ENCODE measurements at places on chromosomes 16 and 17.

DNA sequence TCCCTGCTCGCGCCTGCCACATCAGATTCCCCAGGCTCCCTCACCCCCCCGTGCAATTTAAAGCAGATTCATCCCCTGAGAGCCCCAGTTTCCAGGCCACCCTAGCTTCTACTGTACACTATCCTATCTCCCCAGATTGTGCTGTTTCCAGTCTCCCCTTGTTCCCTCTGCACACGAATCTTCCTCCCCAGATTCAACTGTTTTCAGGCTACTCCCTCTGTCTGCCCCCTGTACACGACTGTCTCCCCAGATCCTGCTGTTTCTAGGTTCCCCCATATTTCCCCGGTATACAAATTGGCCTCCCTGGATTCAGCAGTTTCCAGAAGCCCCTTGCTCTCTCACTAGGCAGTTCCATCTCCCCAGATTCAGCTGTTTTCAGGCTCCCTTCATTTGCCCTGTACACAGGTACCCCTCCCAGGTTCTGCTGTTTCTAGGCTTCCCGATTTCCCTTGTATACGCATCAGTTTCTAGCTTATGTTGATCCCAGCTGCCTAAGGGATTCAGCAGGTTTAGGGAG is 22.9 kb downstream of the COPZ2 start:
- no peak for DNase-seq

GRCh38 chr17:76840884-76841775 is 27.1 kb upstream of the MGAT5B start:
- DNase-seq = no peak

DNA sequence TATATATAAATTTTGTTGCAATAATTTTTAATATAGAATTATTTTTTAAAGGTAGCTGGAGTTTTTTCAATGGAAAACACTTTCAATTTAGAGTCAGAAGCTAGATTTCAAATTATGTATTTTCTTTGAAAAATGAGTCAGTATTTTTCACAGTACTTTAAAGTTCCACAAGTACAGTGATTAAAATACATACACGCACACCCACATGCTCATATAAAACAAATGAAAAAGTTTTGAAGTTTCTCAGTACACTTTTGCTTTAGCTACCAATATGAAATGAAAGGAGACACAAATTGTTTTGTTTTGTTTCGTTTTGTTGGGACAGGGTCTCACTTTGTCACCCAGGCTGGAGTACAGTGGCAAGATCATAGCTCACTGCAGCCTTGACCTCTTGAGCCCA is 98.6 kb downstream of the CYB561 start:
- DNase-seq = no peak

DNA sequence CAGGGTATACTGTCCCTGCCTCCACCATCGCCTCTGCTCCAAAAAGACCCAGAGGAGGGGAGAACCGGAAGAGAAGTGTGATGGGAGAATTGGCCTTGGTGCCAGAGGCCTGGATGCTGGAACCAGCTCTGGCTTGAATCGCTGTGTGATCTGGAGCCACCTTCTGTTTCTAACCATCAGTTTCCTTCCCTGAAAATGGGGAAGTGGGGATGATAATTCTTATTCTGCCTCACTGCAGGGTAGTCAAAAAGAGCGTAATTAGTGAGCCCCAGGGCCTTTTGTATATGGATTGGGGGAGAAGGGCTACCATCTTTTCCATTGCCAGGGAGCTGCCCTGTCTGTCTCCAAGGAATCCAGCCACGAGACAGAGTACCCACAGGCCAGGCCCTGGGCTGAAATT is 52.2 kb downstream of the CCT6B start:
- DNase-seq = no peak

- DNase-seq = no peak
Measured at GRCh38 chr16:82652826-82653225, 26.1 kb downstream of the CDH13 start.

DNA sequence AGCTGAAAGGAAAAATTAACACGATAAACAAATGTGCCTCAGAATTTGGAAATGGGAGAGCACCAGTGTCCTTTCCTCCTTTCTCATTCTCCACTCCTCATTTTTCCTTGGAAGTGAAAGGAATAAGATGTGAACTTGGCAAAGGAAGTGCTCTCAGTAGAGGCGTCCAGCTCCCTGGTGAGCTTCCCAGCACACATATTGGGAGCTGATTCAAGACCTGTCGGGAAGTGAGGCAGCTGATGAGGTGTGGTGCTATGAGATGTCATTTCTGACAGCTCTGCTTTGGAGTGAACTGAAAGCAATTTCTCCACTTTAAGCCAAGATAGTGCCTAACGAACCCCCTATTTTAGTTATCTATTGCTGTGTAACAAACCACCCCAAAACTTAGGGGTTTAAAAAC is 238.5 kb upstream of the IRX3 start:
- no peak for DNase-seq

GRCh38 chr17:28532050-28532960 is 20.1 kb downstream of the UNC119 start:
- no peak for DNase-seq

GRCh38 chr16:89431158-89431584 is 59.2 kb downstream of the ANKRD11 start:
- no peak for DNase-seq

GRCh38 chr17:21168555-21168865 is 41.7 kb downstream of the DHRS7B start:
- DNase-seq = no peak

GRCh38 chr16:2829501-2830354 is at the start of gene ZG16B:
Gene ZG16B, plus strand, starts transcription at chr16:2830303. Its CDS starts 139 bp downstream, at chr16:2830442.
- DNase-seq = no peak

DNA sequence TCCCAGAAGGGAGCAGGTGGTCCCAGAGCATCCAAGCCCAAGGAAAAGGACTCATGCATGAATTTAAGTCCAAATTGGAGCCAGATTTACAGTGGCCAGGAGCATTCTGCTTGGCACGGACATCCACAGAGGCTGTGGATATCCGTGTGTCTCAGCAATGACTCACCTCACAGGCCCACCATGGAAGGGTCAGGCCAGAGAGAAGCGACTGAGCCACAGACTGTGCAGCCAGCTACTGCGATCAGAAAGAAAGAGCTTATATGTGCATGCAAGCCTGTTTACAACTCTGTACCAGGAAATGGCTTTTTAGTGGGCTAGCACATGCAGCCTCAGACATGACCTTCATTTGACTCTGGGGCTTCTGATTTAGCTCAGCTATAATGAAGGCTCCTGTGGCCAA is 231.0 kb downstream of the C16orf95 start:
- no peak for DNase-seq

GRCh38 chr16:87945351-87946042 is 5.7 kb upstream of the BANP start:
- DNase-seq = no peak

- DNase-seq = no peak
Measured at GRCh38 chr16:89344458-89344834, 126.9 kb downstream of the ZNF778 start.

- no peak for DNase-seq
Measured at GRCh38 chr16:67378642-67379041, 14.7 kb downstream of the TPPP3 start.

DNA sequence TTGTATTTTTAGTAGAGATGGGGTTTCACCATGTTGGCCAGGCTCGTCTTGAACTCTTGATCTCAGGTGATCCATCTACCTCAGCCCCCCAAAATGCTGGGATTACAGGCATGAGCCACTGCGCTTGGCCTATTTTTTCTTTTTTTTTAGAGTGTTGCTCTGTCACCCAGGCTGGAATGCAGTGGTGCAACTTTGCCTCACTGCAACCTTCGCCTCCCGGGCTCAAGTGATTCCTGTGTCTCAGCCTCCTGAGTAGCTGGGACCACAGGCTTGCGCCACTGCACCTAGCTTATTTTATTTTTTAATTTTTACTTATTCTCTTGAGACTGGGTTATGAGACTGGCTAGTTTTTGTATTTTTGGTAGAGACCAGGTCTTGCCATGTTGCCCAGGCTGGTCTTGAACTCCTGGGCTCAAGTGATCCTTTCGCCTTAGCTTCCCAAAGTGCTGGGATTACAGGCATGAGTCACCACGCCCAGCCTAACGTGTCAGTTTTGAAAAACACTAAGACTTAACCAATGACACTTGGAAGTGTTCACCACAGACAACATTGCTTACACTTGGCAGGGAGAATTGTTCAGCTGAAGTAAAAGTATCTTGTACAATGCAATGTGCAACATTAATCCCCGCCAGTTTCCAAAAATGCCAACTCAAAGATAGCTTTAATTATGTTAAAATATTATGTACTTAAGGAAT is 26.9 kb downstream of the ATAD5 start:
- DNase-seq = no peak

DNA sequence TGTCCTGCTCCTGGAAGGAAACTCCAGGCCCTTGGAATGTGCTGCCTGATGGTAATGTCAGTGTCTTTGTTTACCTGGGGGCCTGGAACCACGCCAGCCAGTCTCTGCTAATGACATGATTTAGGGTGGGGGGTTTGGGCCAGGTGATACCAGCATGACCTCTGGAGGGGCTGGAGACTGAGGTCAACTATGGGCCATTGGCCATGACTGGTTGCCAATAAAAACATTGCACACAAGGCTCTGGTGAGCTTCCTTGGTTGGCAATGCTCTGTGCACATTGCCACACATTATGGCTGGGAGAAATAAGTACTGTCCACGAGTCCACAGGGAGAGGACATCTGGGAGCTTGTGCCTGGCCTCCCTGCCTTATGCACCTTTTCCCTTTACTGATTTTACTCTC is 52.5 kb downstream of the LITAF start:
- no peak for DNase-seq

DNA sequence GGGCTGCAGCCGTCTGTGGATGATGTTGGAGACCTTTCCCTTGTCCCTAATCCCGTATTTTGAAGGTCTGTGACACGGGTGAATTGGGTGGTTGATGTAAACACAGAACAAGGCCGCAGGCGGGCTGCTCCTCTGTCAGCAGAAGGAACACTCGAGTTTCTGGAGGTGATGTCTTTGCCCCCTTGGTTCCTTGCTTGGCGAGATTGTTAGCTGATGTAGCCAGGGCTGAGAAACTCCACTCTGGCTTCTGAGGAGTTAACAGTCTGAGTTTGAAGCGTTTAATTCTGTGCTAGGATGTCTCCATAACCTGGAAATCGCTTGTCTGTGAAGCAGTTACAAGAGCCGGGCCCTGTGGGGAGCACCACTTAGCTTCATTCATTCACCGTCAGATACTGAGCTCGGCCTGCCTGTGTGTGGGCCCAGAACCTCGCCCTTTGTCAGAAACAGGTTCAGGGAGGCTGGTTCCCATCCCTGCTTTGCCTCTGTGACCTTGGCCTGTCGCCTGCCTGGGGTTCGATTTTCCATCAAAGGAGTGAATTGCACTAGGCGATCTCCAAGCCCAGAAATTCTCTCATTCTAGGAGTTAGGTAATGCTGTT is 1.3 kb downstream of the MAPK8IP3 start:
- DNase-seq = no peak

GRCh38 chr17:79549141-79549915 is 61.5 kb downstream of the RBFOX3 start:
- no peak for DNase-seq

DNA sequence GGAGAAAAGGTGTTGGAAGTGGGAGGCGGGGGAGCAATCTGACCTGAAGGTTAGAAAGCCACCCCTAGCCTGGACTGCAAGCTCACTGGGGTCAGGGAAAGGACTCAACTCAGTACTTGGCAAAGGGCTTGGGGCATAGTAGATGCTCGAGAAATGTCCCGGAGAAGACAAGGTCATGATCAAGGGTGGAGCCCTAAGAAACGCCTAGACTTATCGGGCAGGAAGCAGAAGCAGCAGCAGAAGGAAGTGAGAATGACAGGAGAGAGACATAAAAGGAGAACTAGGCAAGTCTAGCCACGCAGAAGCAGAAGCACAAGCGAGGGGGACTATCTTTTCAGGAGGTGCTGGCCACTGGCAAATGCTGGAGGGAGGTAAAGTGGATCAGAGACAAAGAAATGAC is 10.2 kb downstream of the COTL1 start:
- DNase-seq = no peak

DNA sequence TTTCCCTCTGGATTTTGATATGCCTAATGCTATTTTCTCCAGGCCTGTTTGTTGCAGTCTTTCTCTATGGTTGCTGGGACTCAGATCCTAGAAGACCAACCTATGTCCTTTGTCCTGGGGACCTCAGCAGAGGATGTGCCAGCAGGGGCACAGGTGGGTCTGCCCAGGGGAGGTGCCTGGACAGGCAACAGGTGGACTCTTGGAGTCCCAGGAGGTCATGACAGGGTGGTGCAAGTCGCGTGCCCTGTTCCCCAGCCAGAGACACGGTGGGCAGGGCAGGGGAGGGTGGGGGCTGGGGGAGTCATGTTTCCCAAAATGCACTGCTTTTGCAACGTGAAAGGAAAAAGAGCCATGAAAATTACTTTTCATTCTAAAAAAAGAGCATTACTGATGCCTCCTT is 26.3 kb upstream of the PLLP start:
- DNase-seq = no peak

- DNase-seq = no peak
Measured at GRCh38 chr16:69563605-69564580, 1.9 kb upstream of the NFAT5 start.

DNA sequence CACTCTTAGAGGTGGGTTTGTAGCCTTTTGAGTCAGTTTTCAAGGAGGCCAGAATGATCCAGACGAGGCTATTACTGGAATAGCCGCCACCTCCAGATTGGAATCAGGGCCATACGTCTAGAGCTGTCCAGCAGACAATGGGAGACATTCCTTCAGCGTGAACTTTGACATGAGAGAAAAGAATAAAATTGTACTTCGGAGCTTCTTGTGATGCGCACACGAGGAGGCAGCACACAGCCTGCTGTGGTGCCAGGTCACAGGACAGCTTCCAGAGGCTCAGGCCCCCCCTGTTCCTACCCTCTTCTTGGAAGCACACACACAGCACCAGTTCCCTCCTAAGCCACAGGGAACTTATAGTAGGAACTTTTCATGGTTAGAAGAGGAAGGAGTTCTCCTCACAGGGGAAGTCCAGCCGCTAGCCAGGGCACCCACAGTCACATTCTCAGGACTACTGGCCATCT is 81.0 kb downstream of the VPS53 start:
- peak; percentile 67 for DNase-seq

GRCh38 chr16:46632778-46633733 is 11.9 kb upstream of the SHCBP1 start:
- DNase-seq = no peak

- DNase-seq = no peak
Measured at GRCh38 chr16:87409781-87410180, 17.6 kb downstream of the MAP1LC3B start.

DNA sequence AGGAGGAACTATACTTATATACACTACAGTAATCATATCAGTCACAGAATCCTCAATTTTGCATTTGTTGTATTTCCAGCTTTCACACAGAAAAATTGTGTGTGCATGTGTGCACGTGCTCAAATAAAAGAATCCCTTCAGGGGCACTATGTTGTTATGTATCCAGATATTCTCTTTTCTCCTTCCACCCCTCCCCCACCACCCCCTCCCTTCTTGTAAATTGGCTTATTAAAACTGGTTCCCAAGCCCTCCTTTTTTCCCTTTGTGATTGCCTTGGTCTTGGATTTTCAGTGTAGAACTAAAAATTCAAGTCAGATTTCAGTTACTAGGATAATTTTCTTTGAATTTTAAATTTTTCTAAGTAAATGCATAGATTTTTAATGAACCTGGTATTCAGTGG is 86.3 kb downstream of the WNT3 start:
- DNase-seq = no peak
